GM04503 (cell line): ENCODE measurements at places on chromosomes 7 and 10.

DNA sequence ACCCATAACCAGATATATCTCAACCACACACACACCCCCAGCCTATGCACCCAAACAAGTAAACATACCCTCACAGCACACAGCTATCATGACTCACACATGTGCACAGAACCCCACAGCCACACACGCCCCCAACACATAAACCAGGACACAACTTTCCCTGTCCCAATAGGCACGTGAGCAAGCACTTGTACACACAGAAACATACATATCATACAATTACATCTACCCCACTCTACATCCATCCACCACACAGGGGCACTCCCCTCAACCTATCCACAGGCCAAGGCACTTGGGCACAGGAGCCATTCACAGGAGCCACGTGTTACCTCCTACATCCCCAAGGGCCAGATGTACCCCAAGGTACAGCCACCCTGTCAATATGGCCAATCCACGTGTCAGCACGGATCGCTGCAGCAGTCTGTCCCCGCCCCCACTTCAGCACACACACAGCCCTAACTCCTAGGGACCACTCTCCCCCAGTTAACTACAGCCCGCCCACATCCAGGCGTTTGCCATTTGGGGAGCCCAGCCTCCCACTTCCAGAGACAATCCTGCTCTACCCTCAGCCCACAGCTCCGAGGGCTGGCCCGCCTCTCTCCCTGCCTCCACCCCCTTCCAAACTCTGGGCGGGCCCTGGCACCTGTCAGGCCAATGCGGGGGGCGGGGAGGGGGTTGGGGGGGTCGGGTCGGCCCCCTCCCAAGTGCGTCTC lies 163.5 kb downstream of the SH3PXD2A start:
- DNase-seq: no peak

DNA sequence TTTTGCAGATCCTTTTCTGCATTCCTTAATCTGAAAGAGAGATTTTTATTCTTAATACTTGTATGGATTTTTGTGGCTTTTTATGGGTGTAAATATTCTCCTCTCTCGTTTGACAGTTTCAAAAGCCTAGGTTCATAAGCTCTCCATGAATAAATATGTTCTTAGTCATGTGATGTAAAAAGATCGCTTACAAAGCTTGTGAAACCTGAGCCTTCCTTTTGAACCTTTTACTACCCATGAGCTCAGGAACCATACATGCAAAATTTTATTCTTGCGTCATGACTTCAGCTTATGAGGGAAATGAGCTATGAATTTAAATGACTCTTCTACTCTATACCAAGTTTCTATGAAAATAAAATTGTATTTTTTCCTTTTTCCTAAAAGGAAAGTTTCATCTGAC lies 98.7 kb downstream of the POLL start:
- DNase-seq: no peak

- no peak for DNase-seq
Measured at GRCh38 chr10:78954689-78955088, 114.1 kb upstream of the ZMIZ1 start.

DNA sequence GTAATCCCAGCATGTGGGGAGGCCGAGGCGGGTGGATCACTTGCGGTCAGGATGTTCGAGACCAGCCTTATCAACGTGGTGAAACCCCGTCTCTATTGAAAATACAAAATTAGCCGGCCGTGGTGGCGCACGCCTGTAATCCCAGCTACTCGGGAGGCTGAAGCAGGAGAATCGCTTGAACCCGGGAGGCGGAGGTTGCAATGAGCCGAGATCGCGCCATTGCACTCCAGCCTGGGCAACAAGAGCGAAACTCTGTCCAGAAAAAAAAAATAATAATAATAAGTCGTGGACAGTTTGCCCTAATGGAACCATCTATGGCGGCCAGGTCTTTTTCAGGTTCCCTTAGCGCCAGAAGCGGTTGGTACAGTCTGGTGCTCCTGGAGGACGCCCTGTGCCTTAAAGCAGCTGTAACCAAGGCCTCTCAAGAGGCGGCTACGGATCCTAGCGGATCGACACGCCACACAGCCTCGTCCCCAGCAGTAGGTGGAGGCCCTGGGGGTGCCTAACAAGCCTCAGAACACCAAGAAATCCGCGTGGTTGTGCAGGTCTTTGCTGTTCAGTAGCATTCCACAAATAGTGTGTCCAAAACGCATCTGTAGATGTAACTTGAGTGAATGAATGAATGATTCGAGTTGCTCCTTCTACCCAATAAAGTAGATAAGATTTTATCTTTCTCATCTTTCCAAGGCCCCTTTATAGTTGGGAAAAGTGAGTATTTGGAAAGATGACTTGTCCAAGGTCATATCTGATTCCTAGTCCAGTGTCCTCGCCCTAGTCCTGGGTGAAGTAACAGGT lies 982 bp downstream of the PGAM1 start:
- no peak for DNase-seq

DNA sequence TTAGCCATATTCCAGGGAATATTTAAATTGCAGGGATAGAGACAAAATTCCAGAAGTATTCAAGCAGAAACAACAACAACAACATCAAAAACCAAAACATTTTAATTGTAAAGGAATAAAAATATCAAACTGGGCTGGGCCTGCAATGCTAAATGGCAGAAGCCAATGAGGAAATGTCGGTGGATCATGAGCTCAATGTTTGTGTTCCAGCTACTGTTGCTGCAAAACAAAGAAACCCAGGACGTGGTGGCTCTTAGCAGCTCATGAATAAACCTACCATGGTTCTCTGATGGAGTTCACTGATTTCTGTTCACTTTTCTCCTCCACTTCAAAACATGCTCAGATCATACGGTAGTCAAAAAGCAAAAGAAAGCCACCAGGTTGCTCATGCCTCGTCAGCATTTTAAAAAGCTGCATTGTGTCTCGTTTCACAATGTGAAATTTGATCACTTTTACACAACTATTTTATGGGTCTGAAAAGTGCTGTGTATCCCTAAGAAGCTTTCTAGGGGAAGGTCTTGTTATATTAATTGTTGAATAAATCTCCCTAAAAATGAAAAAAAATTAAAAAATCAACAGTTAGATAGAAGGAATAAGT lies 54.0 kb downstream of the ASNS start:
- no peak for DNase-seq

- no peak for DNase-seq
Measured at GRCh38 chr7:101729241-101729883, 88.1 kb upstream of the CUX1 start.

DNA sequence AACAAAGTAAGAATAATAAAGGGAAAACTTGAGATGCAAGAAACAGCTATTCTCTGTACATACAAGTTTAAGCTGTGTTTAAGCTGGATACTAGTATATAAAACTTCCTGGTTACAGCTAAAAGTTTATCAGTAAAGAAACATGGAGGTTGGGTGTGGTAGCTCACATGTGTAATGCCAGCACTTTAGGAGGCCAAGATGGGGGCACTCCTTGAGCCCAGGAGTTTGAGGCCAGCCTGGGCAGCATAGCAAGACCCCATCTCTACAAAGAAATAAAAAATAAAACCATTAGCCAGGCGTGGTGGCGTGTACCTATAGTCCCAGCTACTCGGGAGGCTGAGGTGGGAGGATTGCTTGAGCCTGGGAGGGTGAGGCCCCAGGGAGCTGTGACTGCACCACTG lies 3.2 kb downstream of the RSU1 start:
- DNase-seq: no peak

DNA sequence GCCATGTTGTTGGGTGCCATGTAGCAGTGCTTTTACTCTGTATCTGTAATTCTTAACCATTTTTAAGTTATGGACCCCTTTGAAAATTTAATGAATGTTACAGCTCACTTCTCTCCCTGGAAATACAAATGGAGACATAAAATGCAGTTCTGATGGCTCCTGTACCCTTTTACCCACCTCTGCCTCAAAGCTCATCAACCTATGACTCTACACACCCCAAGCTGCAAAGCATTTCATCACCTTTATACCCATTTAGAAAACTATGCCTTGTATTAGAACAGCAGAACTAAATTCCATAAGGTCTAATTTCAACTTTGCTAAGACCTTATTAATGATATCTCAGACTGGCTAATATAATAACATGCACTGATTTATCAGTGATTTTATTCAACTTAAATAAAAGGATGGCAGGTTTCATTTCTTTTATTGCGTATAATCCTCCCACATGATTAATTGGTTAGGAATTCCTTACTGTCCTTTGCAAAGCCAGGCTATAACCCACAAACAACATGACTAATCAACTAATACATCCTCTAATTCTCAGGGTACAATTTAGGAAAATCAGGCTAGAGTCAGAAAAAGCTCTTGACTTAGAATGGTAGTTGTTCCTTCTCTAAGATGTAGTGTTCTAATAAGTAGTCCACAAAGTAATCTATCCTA lies 68.1 kb downstream of the CPEB3 start:
- no peak for DNase-seq

- DNase-seq: no peak
Measured at GRCh38 chr10:34237898-34238455, 577.1 kb downstream of the PARD3 start.

GRCh38 chr10:109922976-109923921 lies at the start of gene XPNPEP1:
XPNPEP1 (minus strand) TSS chr10:109923511; CDS start chr10:109923433, 78 bp downstream.
- DNase-seq: no peak

- no peak for DNase-seq
Measured at GRCh38 chr7:85055196-85055595, 131.7 kb downstream of the SEMA3D start.

GRCh38 chr10:70505908-70506307 lies 27.3 kb downstream of the PALD1 start:
- no peak for DNase-seq

DNA sequence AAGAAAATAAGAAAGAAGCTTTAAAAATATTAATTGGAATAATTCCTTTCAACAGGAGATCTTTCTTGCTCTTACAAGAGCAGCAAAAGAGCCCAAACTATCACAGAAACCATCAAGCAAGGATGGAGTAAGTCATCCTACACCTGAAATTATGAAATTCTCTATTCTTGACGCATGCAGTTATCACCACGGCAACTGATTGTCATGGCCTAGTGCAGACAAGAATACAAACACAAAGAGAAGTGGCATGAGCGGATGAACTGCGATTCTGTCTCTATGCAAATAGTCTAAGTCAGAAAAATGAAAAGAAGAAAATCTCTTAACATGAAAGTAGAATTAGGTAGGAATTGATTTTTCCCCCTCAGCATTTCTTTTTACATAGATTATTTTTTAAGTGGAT lies 54.8 kb upstream of the SLC35B4 start:
- DNase-seq: no peak

DNA sequence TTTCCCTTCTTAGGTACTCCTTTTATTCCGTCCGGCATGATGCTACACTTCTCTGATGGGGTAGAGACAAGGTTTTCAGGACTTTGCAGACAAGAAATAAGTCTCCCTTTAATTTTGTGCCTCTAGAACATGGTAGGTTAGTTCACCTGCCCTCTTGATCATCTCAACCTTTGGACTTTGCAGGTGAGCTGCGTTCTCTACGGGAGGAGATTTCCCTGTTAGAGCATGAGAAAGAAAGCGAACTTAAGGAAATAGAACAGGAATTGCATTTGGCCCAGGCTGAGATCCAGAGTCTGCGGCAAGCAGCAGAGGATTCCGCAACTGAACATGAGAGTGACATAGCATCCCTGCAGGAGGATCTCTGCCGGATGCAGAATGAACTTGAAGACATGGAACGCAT lies 9.2 kb downstream of the CCDC136 start:
- no peak for DNase-seq

DNA sequence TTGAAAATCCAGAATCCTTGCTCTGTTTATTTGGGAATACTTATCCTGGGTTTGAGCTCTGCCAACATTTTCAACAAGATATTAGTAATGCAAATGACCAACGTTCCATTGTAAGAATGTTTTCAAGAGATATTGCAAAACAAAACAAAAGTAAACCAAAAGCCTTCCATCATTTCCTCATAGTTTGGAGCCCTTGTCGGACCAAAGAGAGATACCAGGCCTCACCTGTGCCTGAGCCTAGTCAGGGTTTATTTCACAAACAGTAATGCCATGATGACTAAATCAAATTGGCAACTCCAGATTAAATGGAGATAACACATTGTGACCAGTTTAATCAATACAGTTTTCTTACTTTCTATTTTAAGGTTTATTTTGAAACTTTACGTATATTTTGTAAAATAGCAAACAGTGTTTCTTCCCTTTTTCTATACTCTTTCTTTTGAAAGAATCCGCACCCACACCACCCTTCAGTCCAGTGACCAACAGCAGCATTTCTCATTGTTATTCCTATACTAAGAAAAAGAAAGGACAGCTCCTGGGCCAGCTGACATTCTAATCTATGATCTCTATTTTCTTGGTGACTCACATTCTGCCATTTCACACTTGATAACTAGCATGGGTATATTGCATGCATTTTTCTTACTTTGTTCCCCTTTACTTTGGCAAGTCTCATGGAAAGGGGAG lies 168.5 kb upstream of the MEOX2 start:
- no peak for DNase-seq

- no peak for DNase-seq
Measured at GRCh38 chr7:139430443-139430842, 53.0 kb downstream of the KLRG2 start.

DNA sequence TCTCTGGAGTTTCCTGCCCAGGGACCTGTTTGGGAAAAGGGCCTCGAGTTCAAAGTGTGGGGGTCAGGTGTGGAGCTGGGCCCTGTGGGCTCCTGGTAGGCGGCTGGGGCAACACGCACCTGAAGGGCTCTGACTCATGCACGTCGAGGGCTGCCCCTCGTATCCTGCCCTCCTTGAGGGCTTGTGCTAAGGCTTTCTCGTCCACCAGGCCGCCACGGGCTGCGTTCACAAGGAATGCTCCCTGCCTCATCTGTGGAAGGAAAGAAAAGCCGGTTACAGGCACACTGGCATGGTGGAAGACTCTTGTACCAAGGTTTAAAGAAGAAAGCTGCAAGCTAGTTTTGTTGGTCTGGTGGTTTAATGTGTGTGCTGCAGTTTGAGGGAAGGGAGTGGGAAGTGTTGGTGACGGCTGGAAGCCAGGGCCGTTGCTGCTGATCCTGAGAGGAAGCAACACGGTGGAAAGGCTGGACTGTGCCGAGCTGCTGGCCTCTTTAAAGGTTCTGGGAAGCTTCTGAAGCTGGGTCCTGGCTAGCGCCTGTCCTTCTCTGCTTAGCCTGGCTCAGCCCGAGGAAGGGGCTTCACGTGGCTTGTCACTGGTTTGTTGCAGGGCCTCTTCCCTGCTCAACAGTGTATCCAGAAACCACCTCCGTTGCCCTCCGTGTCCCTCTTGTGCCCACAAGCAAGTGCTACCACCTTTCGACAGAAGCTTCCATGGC lies 52.0 kb downstream of the ZRANB1 start:
- no peak for DNase-seq

GRCh38 chr10:110636932-110637557 lies 7.1 kb upstream of the RBM20 start:
- no peak for DNase-seq

- no peak for DNase-seq
Measured at GRCh38 chr7:67912437-67912836, 915.8 kb downstream of the TYW1 start.

GRCh38 chr7:41268878-41269277 lies 434.0 kb downstream of the INHBA start:
- DNase-seq: no peak

DNA sequence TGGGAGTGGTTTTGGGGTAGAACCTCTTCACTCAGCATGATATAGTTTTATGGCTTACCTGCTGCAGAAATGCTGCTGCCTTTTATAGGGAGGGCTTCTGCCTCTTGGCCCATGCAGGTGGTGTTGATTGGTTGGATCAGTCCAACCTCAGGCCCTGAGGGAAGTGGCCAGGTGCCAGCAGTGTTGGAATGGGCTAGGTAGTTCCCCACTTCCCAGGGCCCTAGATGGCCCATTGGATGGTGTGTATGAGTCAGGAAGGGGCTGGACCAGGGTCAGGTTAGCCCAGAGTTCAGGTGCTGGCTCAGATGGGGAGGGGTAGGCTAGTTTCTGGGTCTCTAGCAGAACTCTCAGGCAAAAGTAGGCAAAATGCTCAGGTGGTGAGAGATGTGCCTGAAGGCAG lies 455.5 kb downstream of the CCSER2 start:
- DNase-seq: no peak
